Right lung (tissue), 10 donors: ENCODE measurements at places on chromosomes 11 and 22. TPM values are rescaled to one million over a fixed set of nuclear protein-coding genes. Genes with fewer than 3 reads are reported as not detected.

DNA sequence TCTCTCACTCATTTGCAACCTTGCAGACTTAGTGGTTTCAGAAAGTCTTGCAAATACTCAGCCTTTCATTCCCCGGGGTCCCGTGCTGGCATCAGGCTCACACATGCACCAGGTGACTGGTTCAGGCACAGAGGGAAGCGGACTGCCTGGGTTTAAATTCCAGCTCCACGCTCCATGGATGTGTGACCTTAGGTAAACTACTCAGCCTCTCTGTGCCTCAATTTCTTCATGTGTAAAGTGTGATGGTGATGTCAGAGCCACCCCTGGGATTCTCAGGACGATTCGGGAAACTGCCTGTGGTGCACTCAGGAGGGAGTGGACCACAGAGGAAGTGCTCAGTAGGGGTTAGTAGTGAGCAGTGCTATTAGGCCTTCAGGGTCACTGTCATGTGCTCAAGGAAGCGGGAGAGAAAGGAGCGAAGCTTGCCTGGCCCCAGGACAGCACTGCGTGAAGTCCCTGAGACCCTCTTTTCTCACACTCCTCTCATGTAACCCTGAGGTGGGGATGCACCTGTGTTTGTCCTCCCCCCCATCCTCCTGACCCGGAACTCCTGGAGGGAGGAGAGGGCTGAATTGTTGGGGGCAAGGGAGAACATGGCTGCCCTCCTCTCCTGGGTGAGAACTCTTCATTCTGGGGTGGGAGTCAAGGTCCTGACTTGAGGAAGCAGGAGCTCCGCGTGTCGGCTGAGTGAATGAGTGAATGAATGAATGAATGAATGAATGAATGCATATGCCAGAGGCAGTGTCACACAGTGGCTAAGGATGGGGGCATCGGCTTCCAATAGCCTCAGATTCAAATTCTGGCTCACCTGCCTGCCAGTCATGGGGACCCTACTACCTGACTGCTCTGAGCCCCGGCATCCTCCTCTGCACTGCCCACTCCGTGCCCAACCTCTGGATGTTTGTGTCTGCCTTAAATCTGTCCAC lies 14.4 kb upstream of the UPK3A start:
- no peak for DNase-seq

DNA sequence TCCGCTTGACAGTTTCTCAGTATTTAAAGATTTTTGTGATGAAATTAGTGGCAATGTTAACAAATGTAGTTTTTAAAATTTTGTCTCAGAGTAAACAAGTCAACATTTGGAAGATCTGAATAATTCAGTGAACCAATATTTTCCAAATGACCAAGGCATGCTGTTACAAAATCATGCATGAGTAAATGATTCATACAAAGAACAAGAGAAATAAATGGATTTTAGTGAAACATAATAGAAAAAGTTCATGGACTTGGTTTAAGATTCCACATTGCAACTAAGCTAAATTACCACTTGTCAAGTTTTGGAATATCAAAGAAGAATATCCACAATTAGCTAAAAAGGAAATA lies 125.7 kb upstream of the SNX19 start:
- no peak for DNase-seq

Gene IRAG1
- 13.3 TPM for polyA plus RNA-seq

- no peak for DNase-seq
These were observed 14.7 kb upstream of the CD5 start for GRCh38 chr11:61087426-61088119.

GRCh38 chr22:36853407-36854099 lies 7.3 kb upstream of the NCF4 start:
- DNase-seq: no peak

GRCh38 chr22:47902646-47903180 lies 1140.3 kb downstream of the TBC1D22A start:
- no peak for DNase-seq
